OCI-LY7 (cell line): ENCODE measurements at places on chromosomes 1 and 21. TPM values are rescaled to one million over a fixed set of nuclear protein-coding genes. Genes with fewer than 3 reads are reported as not detected.

OR2M3 gene
- not detected in 2 replicates for total RNA-seq

NPR1 gene
- not detected in 2 replicates for total RNA-seq

LYPD8 gene
- total RNA-seq, result not detected in 2 replicates

ERG gene
- not detected in 2 replicates for total RNA-seq

CREG1 gene
- total RNA-seq, result 40.4 and 45.9 TPM in 2 replicates

SPRR5 gene
- total RNA-seq, result not detected in 2 replicates

SLC25A24 gene
- not detected in 2 replicates for total RNA-seq

TRIM67 gene
- total RNA-seq, result 0.04 and 0.06 TPM in 2 replicates

KRTAP19-1 gene
- total RNA-seq, result not detected in 2 replicates

SH2D5 gene
- 0.42 and 0.68 TPM in 2 replicates for total RNA-seq

LYPLAL1 gene
- total RNA-seq, result 24.3 and 32.1 TPM in 2 replicates

CD2 gene
- not detected in 2 replicates for total RNA-seq

RIIAD1 gene
- total RNA-seq, result not detected in 2 replicates

THEM5 gene
- not detected in 2 replicates for total RNA-seq

PBX1 gene
- not detected in 2 replicates for total RNA-seq

PRSS38 gene
- total RNA-seq, result not detected in 2 replicates

DISC1 gene
- total RNA-seq, result 0.91 and 1.4 TPM in 2 replicates
